ENCODE measurements at places on chromosomes 3 and 15.

GRCh38 chr3:30919564-30919963 lies 25.1 kb upstream of the GADL1 start:
- no peak for DNase-seq

GRCh38 chr15:51801391-51801835 lies 28.0 kb upstream of the TMOD3 start:
- no peak for DNase-seq

- DNase-seq, result no peak
Measured at GRCh38 chr15:67579164-67579563, 36.7 kb downstream of the MAP2K5 start.

DNA sequence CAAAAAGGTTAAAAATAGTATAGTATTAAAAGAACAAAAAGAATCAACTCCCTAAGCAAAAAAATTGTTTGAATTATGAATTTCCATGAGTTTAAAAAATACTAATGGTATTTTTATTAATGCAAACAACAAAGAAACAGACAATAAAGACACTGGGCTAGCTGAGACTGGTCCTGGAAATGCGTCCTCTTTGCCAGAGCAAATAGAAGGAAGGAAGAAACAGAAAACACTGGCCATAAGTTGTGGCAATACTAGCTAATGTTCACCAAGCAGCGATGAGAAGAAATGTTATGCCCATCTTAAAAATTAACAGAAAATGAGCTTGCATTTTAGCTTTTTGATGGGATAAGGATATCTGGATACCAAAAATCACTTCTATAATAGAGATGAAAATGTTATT lies 88.6 kb downstream of the TBL1XR1 start:
- DNase-seq, result no peak

- no peak for DNase-seq
Measured at GRCh38 chr3:194890091-194890490, 204.4 kb downstream of the FAM43A start.

DNA sequence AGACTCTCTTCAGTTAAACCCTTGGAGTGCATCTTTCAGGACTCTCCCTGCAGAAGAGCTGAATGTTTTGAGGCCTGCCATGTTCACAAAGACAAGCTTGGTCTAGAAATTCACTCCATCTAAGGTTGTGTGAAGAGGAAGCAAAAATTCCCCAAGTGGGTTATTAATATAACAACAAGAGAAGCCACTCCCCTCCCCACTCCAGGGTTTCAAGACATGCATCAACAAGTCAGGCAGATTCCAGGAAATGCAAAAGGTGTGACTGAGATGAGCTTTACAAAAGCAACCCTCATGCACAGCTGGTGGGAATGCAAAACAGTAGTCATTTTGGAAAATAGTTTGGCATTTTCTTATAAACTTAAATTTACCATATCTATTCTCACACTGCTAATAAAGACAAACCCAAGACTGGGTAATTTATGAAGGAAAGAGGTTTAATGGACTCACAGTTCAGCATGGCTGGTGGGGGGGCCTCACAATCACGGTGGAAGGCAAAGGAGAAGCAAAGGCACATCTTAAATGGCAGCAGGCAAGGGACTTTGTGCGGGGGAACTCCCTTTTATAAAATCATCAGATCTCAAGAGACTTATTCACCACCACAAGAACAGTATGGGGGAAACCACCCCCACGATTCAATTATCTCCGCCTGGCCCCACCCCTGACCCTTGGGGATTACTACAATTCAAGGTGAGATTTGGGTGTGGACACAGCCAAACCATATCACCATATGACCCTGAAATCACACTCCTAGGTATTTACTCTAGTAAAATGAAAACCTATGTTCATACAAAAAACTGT lies 31.3 kb downstream of the TARS3 start:
- DNase-seq, result no peak

GRCh38 chr3:66403323-66403990 lies 97.4 kb downstream of the LRIG1 start:
- DNase-seq, result no peak

- DNase-seq, result no peak
Measured at GRCh38 chr3:71304247-71304646, 279.3 kb downstream of the FOXP1 start.

DNA sequence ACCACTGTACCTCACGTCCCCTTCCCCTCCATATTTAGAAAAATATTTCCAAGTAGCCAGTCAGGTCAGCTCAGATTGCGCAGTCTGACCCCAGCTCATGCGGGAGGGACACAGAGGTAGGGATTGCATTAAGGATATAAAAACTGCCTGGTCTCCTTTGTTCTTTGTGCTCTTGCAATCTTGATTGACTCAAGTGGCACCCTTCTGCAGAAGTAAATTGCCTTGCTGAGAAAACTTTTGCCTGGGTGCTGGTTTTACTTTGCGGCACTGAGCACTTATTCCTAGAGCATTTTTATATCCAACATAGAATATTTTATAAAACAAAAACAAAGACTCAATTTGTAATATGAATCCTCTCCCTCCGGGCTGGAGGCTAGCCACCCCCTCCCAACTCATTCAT lies 54.8 kb downstream of the BTD start:
- no peak for DNase-seq

DNA sequence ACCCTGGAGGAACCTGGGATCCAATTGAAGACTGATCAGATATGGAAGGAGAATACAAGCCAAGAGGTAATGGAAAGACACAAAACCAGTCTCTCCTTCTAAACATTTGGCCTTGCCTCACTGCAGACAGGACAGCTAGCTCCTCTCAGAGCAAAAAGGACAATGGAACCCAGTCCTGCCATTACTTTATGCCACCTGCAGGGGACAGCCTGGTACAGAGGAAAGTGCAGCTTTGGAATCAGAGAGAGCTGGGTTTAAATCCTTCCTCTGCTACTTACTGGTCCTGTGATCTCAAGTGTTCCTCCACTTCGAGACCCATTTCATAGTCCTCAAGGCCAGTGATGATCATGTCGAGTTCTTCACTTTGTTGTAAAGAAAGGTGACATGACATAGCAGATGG lies 159.4 kb upstream of the SMAD3 start:
- DNase-seq, result no peak

GRCh38 chr3:170730071-170730812 lies 139.8 kb downstream of the RPL22L1 start:
- no peak for DNase-seq

- no peak for DNase-seq
Measured at GRCh38 chr3:134535186-134535970, 49.5 kb downstream of the CEP63 start.

DNA sequence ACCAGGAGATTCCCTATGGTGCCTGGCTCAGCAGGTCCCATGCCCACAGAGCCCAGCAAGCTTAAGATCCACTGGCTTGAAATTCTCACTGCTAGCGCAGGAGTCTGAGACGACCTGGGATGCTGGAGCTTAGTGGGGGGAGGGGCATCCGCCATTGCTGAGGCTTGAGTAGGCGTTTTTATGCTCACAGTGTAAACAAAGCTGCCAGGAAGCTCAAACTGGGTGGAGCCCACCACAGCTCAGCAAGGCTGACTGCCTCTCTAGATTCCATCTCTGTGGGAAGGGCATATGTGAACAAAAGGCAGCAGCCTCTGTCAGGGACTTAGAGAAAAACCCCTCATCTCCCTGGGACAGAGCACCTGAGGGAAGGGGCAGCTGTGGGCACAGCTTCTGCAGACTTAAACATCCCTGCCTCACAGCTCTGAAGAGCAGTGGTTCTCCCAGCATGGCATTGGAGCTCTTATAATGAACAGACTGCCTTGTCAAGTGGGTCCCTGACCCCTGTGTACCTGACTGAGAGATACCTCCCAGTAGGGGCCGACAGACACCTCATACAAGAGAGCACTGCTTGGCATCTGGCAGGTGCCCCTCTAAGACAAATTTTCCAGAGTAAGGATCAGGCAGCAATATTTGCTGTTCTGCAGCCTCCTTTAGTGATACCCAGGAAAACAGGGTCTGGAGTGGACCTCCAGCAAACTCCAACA lies 231.5 kb upstream of the SETMAR start:
- no peak for DNase-seq

DNA sequence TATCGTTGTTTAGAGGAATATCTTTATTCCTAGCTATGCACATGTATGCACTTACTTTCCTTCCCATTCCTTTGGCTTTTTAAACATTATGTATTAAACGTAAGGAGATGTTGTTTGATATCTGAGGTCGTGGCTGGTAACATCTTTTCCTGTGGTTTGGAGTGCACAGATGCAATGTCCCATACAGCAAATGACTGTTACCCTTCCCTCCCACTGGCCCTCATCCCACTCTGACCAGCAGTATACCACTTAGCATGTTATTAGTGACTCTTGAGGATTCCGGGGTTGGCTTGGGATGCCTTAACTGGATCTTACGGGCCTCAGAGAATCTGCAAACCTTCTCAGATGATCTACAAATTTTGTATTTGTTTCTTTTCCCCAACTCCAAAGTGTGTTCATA lies 34.5 kb downstream of the TGFBR2 start:
- no peak for DNase-seq

- no peak for DNase-seq
Measured at GRCh38 chr15:100663086-100663914, 60.9 kb downstream of the ASB7 start.

DNA sequence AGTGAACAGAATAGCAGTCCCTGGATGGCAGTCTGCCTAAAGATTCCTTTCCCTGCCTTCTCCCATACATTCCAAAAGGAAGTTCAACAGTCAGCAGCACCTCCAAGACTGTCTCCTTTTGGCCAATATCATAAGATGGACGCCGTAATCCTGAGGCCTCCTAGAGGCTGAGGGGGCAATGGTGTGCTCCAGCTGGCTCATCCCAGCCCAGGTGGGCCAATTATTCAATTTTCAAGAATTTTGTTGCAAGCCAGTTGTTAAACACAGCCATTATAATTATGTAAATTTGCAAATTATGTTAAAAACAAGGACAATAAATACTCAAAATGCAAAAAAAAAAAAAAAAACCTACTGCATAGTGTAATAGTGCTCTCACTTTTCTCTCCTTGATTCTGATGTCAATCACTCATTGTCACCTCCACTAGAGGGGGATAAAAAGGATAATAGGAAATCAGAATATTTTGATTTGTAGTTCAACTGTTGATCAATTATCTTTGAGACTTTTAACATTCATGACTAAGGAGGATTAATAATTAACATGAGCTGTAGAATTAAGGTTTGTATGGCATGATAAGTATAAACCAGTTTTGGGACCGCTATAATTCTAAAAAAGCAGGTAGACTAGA lies 40.1 kb downstream of the PPARG start:
- DNase-seq, result no peak

DNA sequence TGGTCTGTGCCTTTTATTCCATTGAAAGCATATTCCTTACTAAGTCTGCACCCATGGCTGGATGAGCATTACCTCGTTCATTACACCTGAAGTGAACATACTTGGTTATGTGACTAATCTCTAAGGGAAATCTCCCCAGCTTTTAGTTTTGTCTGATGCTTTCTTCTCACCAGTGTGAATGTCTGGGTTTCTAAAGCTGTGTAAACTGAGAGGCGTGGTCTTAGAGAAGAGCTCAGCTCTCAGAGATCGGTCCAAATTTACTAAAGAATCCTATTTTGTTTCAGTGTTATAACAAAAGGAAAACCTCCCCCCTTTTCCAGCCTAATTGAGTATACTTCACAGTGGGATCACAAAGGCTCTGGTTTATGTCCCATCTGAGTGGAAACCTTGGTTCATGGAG lies 352.3 kb downstream of the PTPRG start:
- no peak for DNase-seq

- DNase-seq, result no peak
Measured at GRCh38 chr3:172002512-172003078, 36.8 kb upstream of the FNDC3B start.

DNA sequence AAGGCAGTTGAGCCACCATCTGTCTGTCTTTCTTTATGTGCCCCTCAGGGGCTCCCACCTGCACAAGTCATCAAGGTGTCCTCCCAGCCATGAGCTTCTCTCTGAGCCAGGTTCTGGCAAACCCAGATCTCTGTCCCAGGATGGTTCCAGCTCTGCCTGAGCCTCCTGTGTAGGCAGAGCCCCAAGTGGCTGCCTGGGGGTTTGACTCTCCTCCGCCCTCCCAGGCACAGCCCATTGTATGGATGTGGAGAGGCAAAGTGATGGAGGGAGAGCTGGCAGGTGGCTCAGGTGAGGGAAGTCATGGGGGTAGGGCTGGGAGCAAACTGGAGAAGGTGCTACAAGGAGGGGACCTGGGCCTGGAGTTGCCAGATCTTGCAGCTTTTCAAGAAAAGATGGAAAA lies 56.9 kb downstream of the GRIP2 start:
- DNase-seq, result no peak

- no peak for DNase-seq
Measured at GRCh38 chr15:101318147-101318819, 23.2 kb upstream of the SNRPA1 start.

GRCh38 chr3:78455712-78456433 lies 1311.9 kb downstream of the ROBO1 start:
- DNase-seq, result no peak

DNA sequence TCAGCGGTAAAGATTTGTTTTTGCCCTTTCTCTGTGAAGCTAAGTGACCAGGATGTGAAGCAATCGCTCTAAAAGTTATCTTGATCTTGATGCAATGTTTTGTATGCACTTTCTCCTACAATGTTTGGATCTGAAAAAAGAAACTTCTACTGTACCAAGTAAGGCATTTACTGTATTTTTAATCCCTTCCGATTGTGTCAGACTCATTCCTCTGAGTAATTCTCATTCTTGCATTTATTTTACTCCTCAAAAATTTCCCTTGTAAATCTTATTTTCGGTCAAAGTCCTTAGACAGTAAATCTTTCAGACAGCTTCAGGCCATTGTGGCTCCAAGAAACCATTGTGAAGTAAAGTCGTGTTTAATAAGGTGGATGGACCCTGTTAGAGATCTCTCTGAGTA lies 141.9 kb downstream of the TP63 start:
- DNase-seq, result no peak

DNA sequence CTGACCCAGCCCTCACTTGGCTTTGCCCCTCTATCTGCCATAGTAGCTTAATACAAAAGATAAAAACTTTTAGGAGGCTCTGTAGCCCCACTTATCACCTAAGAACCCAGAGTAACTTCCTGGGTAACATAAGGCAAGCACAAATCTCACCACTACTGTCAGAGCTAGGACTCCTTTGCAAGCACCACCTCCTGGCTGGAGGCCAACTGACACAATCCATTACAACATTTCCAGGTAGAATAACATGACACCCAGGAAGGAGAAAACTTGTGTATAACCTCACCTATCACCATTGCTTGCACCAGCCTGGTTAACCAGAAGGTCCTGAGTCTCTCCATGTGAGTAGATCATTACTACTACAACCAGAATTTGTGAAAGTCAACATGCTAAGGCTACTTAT lies 230.0 kb downstream of the TUSC7 start:
- DNase-seq, result no peak

DNA sequence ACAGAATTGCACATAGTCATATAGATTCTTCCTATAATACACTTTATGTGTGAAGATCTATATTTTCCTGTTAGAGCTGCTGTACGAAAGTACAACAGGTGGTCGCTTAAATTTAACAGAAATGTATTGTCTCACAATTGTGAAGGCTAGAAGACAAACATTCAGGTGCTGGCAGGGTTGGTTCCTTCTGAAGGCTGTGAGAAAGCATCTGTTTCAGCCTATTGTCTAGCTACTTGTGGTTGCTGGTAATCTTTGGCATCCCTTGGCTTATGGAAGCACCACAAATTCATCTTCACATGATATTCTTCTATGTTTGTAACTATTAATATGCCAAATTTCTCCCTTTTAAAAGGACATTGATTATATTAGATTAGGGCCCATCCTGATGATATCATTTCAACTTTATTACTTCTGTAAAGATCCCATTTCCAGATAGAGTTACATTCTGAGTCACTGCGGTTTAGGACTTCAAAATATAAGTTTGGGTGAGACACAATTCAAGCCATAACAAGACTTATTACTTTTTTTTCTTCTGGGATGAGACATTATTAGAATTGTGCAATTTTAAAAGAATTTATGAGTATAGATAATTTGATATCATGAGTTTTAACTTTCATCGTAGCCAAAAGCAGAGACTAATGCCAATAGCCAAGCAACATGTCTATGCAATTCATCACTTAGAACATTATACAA lies 248.1 kb upstream of the BCHE start:
- no peak for DNase-seq
